ENCODE measurements at places on chromosomes 3 and 15.

DNA sequence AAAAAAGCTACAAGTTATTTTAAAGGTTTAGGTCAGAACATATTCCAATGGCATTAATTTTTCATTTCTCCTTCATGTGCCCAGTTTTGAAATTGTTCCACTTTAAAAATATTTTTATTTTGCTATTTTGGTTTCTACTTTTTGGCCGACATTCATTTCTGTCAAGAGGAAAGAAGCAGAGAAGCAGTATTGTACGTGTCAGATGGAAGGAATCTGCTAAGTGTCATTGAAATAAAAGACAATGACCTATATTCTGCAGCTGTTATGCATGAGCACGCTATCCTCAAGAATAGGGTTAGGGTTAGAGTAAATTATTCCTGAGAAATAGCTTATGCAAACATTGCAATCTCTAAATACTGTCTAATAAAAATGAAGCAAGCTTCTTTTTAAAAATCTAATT is 941.7 kb downstream of the TUSC7 start:
- no peak for ATAC-seq

DNA sequence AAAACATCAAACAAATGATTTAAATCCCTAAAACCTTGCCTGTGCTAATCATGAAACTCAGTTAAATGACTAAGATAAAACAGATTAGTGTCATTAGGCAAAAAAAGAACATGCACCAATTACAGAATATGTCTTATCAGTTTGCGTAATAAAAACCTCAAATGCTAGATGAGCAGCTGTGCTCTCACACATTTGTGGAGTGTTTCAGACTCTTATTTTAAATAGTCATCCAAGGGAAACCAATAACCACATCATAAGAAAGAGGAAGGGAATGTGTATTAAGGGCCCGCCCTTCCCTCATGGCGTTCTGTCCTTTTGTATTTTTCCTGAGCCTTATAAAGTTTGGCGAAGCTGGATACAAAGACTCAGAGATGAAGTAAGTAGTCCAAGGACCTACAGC is 6.6 kb downstream of the SAMMSON start:
- no peak for ATAC-seq

DNA sequence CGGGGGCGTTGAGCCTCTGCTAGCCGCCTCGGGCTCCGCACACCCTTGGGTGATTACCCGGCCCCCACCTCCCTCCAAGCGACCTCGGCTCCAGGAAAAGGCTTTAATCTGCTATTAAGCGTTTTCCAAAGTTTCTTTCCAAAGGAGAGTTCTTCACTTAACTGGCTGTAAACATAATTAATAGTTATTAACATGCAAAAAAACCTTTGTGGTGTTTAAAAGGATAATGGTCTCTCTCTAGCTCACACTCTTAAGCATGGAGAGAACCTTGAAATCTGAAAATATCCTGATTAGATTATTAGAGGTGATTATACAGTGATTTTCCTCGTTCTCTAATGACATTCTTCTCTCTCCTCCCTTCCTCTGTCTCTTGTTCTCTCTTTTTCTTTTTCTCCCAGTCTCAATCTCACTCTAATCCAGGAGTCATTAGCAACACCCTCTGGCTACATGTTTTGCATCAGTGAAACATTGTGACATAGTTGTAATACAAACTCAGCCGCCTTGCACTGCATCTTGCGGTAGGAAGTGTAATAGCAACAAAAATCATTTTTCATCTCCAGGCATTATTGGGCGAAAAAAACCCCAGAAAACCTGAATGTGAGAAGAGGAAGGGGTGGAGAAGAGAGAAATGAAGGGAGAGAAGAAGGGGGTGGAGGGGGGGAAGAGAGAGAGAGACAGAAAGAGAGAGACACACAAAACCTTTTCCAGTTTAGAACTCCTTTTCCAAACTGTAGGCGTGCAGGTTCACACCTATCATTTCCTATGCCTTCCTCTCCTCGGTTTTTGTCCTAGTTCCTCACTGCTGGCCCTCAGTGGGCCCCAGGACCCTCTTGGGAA is 24.4 kb downstream of the NR2F2 start:
- peak; percentile 60 for ATAC-seq

GRCh38 chr3:51997935-51998596 is 2.4 kb upstream of the RPL29 start:
- ATAC-seq, result no peak

GRCh38 chr3:81339040-81339845 is 422.2 kb downstream of the GBE1 start:
- ATAC-seq, result no peak

- ATAC-seq, result no peak
These were observed 91.9 kb downstream of the SLCO3A1 start for GRCh38 chr15:91945385-91945784.

DNA sequence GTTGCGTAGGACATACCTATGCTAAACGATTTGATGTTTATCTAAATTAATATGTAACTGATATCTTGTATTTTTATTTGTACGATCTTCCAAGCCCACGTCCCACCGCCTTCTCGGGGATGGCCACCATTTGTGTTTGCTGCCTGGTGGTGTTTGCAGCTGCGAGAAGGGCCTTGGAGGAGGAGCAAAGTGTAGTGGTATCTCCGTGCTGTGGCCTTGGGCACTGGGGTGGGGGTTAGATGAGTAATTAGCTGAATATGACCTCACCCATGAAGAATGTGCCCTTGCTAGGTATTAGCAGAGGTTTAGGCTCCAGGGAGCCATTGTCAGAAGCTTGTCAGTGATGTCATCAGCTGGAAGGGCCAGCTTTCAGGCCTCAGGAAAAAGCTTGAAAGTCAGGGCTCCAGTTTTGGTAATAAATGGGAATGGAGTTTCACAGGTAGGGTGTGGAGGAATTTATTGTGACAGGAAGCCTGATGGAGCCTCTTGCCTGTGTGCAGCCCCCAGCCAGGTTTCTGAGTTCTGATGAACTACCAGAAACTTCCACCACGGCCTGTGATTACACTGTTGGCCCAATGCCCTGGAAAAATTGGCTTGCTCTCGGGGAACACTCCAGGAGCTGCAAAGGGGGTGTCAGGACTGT is 41.0 kb downstream of the FLNB start:
- peak; percentile 16 for ATAC-seq

DNA sequence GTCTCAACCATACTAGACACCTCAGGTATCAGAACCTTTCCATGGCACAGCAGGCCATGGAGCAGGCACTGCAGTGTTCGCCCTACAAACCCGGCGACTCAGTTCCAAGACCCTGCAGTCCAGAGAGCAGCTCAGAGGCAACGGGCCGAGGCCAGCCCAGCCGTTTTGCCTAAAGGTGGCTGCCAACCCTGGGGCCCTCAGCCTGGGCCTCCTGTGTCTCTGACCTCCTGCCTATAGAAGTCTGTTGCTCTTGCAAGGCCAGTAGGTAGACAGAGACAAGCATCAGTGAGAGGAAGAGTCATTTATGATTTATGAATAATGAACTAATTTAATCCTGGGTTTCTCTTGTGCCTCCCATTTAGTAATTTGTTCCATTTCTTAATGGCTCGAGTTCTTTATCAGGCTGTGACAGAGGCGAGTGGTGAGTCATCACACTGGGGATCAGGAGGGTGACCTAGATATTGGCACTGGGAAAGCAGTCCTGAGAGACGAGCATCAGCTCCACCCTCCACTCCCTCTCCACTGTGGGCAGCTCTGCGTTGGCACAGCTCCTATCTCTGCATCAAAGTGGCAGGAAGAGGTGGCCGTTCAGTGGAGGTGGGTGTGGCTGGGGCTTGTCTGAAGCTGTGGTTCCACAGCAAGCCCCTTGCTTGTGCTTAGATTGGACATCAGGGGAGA is 79.8 kb downstream of the ABHD5 start:
- peak; percentile 34 for ATAC-seq

DNA sequence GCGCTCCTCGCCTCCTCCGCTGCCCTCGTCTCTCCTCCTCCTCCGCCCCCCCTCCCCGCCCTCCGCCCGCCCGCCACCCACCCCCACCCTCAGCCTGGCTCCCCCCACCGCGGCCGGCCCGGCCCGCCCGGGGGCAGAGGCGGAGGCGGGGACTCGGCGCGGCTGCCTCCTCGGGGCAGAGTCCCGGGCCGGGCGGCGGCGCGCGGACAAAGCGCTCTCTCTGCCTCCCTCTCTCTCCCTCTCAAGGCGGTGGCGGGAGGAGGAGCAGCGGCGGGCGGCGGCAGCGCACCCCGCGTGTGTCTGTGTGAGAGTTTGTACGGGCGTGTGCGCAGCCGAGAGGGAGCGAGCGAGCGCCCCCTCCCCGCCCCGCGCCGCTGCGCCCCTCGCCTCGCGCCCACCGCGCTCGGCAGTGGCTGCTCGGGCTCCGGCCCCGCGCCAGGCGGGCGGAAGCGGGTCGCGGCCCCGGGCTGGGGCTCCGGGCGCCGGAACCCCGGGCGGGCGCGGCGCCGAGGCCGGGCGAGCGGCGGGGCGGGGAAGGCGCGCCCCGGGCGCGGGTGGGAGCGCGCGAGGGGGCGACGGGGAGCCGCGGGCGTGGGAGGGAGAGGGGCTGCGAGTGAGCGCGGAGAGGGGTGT is at the start of gene IGF2BP2:
TSS of gene IGF2BP2 (minus strand) at position 37 of the 633 bp plus-strand sequence. CDS start 82 bp downstream, outside the sequence.
- ATAC-seq, result peak; percentile 82

- no peak for ATAC-seq
These were observed 32.6 kb upstream of the SKIL start for GRCh38 chr3:170324962-170325361.

DNA sequence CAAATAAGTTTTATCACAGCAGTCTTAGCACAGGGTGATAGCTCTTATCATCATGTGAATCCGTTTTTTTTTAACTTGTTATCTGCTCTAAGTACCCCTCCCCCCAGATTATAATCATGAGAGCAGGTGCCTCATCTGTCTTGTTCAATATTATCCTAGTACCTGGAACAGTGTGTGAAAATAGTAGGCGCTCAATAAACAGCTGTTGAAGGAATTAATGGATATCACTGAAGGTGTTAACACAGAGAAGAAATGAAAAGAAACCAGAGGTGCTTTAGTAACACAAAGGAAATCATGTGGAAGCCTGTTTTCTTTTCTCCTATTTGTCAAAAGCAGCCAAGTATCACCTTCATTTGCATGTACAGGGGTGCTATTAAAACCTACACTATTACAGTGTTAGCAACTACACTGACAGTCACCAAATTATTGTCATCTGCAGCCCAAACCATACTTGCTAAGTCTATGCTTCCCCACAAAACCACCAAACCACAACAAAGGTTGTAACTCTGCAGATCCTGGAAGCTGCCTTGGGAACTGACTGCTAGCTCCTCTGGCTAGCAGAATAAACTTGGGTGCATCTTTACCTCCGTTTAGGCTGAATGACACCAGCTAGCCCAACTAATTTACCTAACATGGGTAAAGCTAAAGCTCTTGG is 2.9 kb downstream of the XPC start:
- no peak for ATAC-seq

GRCh38 chr3:74410276-74410941 is 204.1 kb downstream of the CNTN3 start:
- ATAC-seq, result no peak

GRCh38 chr15:79195802-79196201 is 86.7 kb upstream of the ANKRD34C start:
- ATAC-seq, result no peak

GRCh38 chr3:179760944-179761343 is 108.1 kb downstream of the USP13 start:
- ATAC-seq, result no peak

- peak; percentile 64 for ATAC-seq
These were observed 604 bp upstream of the TJP1 start for GRCh38 chr15:29822684-29823459.
